ENCODE measurements at places on chromosomes 16 and 17.

- DNase-seq, result no peak
Observed at GRCh38 chr17:56608944-56609343, 15.4 kb downstream of the NOG start.

- DNase-seq, result no peak
Observed at GRCh38 chr17:78803186-78803845, 21.2 kb upstream of the CYTH1 start.

DNA sequence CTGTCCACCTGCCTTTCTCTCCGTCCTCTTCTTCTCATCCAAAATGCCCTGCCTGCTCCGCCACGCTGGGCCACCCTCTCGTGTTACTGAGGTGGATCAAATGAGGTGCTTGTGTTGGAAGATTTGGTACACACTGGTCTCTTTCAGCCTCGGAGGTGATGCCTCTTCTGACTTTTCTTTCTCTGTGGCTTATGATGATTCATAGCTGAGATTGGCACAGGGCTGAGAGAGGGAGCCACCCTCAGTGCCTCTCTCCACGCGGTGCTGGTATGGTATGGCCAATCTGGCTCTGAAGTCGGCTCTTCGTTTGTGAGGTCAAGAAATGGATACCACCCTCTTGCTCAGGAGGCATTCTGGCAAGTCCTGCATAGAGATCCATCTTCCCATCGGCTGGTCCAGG, 82.4 kb downstream of the PLCG2 start:
- DNase-seq, result no peak

DNA sequence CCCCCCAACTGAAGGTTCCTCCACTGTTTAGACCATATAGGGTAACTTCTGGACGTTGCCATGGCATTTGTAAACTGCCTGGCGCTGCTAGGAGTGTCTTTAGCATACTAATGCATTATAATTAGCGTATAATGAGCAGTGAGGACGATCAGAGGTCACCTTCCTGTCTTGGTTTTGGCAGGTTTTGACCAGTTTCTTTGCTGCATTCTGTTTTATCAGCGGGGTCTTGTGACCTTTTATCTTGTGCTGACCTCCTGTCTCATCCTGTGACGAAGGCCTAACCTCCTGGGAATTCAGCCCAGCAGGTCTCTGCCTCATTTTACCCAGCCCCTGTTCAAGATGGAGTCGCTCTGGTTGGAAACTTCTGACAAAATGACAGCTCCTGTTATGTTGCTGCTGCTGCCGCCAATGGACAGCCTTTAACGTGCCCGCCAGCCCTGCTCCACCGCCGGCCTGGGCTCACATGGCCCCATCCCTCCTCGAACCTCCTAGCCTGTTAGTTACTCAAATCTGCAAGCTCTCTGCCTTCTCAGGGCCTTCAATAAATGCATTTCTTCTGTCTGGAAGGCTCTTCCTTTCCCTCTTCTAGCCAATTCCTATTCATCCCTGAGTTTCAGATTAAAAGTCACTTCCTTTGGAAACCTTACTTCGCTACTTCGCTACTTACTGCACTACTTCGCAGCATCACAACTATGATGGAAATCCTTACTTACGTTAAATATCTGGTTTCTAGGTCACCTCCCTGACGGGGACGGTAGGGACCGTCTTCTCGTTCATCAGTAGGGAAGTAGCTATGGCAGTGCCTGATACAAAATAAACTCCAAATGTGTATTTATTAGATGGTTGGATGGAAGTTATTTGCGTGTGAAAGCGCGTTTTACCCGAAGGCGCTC, 640 bp upstream of the NAGLU start:
- DNase-seq, result no peak

- no peak for DNase-seq
Observed at GRCh38 chr16:58421059-58421458, 28.8 kb downstream of the GINS3 start.

Measured in NCI-H2107 (cell line).